SJSA1 (cell line): ENCODE measurements at places on chromosomes 11 and 22.

DNA sequence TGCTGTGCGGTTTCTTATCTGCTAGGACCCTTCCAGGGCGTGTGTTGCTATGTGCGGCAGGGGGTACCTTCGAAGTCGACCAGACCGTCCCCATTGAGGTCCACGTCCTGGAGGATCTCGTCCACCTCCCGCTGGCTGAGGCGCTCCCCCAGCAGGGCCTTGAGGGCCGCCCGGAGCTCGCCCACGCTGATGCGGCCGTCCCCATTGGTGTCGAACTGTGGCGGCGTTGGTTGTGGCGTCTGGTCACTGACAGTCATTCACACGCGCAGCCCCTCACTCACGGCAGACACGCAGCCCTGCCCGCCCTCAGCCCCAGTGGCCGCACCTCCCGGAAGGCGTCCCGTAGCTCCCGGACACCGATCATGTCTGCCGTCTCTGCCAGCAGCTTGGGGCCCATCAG is 3.5 kb downstream of the CABP2 start:
- peak; percentile 59 for DNase-seq

DNA sequence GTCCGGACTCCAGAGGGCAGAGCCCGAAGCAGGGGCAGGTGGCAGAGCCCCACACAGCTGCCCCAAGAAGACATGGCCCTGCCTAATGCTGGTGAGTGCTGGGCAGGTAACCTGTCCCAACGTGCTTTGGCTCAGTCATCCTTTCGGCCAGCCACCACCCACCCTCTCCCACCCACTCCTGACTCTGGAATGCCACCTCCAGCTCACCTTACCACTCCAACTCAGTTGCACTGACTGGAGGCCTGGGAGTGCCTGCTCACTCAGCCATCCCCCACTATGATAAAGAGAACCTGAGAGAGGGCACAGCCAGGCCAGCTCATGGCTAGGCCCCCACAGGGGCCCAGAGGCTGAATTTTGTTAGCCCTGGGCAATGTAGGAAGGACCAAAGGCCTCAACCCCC is 53.8 kb upstream of the MPEG1 start:
- no peak for DNase-seq

DNA sequence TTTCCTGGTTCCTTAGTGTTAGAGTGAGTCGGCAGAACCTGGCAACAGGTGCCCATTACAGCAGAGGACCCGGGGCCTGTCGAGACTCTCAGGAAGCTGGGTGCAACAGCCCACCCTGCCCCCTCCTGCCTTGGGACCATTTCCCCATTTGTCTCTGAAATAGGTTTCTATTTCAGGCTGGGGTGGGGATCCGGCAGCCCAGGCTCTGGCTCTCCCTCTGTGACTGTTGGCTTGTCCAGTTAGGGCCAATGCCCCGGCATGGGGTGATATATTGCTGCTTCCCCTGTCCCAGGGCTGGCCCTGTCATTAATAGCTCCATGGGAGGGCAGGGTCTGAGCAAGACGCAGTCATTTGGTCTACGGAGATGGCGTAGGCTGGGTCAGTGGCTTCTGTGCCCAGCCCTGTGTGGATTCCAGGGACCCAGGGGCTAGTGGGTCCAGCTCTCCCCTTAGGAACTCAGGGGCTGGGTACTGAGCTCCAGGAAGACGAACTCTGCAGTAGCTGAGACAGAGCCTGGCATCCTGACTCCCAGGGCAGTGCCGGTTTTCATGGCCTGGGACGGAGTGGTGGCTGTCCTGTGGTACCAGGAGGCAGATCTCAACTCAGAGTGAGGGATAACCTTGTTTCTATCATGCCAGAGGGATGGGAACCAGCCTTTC is 2.7 kb downstream of the P2RY6 start:
- DNase-seq, result no peak

GRCh38 chr11:121538054-121538453 is 85.3 kb upstream of the SORL1-AS1 start:
- DNase-seq, result no peak

DNA sequence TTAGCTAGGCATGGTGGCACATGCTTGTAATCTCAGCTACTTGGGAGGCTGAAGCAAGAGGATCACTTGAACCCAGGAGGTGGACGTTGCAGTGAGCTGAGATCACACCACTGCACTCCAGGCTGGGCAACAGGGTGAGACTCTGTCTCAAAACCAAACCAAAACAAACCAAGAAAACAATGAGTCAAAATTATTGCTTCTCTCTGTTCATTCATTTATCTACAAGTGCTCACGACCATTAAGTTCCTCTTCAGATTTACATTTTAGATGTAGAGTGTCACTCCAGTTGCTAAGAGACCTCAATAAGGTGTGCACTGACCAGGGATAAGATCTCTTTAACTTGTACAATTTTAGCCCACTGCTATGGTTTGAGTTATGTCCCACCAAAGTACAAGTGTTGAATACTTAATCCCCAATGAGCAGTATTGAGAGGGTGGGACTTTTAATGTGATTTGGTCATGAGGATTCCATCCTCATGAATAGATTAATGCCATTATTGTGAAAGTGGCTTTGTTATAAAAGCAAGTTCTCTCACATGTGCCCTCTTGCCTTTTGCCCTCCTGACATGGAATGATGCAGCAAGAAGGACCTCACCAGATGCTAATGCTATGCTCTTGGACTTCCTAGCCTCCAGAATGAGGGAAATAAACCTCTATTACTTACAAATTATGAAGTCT is 7.8 kb downstream of the HNRNPUL2 start:
- no peak for DNase-seq

- DNase-seq, result no peak
These were observed 114.3 kb downstream of the INSC start for GRCh38 chr11:15229069-15229468.

GRCh38 chr11:134645576-134645975 is 233.5 kb upstream of the B3GAT1 start:
- no peak for DNase-seq

DNA sequence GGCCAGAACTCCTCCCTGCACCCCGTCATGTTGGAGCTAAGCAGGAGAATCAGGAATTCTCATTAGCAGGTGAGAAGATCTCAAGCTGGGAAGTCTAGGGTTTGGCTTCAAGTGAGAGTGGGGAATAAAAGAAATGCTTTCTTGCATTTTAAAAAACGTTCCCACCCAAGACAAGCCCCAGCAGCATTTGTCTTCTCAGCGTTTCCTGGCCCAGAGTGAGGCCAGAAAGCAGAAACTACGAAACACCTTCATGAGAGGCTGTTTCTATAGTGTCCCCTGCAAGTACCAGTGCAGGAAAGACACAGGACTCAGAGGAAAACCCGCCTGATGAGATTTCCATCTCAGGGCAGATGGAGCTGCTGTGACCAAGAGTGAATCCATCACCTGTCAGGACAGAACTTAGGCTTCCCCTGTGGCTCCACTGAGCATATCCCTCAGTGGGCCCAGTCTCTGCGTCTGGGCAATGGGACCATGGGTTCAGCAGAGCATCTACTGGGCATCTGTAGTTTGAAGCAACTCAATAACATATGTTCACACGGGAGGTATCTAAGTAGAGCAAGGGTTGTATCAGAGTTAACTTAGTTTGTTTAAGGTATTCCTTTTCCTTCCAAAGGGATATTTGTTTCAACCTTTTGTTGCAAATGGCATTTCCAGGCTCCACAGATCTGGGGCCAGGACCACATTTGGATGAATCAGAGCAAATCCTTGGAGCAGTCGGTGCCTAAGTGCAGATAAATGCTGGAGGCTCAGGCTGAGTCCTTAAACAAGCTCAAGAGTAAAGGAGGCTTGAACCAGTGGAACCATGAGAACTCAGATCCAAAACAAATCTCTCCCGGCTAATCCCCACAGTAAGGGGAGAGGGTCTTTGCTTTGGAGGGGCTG is 548.3 kb downstream of the MIAT start:
- no peak for DNase-seq

GRCh38 chr11:58487170-58487569 is 20.7 kb downstream of the OR5B21 start:
- DNase-seq, result no peak

GRCh38 chr11:38005597-38005996 is 1407.6 kb upstream of the RAG2 start:
- no peak for DNase-seq

DNA sequence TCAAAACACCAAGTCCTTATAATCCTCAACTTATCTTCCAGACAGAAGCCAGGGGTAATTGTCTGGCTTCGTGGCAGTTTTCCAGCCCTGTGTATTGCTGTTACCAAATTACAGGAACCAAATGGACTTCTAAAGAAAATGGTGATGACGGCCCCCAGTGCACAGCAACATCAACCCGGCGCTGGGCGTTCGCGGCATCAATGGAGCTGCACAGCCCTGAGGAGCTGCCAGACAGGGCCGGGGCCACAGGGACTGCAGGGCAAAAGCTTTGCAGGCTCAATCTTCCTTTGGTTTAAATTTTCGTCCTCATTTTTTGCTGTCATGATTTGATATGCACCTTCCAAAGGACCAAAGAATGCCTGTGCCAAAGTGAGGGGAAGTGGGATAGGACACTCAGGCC is 292.5 kb downstream of the BRD1 start:
- DNase-seq, result no peak

DNA sequence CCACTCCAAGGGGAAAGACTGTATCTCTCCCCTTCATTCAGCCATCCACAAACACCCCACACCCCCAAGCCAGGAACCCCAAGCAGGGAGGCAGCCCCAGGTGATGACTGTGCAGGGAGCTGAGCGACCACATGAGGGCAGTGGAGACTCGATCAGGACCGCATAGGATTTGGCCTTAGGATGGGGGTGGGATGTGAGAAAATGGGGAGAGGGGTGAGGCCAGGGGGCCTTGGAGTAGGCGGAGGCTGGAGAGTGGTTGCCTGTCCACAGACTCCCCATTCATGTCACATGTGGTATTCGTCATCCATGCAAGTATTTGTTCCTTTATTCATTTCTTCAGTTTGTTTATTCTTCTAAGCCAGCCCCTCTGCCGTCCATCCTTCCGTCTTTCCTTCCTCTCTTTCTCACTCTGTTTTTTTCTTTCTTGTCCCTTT is 2.7 kb upstream of the RHOD start:
- DNase-seq, result peak; percentile 87

DNA sequence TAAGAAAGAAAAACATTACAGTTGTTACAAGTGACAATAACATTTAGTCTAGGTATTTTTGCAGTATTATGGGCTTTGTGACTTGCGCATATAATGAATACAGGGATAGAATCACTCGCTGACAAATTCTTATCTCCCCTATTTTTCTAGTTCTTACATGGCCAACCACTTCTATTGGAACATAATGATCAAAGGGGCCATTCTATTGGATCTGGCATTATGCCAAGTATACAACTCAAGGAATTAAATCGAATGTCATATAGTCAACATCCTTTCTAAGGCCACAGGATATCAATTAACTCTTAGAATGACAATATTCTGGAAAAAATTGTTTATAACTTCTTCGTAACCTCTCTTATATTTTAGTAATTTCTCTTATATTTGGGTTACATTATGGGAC is 272.0 kb downstream of the TTC28 start:
- DNase-seq, result no peak

- DNase-seq, result no peak
These were observed 106.5 kb downstream of the ALX4 start for GRCh38 chr11:44203270-44204043.

DNA sequence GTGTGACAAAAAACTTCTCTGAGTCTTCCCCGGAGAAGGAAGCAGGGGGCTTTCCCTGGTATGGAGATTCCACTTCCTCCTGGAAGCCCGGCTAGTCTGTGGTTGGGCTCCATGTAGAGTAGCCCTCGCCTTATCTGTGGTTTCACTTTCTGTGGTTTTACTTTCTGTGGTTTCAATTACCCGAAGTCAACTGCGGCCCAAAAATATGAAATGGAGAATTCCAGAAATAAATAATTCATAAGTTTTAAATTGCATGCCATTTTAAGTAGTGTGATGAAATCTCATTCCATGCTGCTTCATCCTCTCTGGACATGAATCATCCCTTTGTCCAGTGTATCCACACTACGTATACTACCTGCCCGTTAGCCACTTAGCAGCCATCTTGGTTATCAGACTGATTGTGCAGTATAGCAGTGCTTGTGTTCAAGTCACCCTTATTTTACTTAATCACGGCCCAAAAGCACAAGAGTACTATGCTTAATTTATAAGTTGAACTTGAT is 275.0 kb upstream of the SESN3 start:
- DNase-seq, result no peak

DNA sequence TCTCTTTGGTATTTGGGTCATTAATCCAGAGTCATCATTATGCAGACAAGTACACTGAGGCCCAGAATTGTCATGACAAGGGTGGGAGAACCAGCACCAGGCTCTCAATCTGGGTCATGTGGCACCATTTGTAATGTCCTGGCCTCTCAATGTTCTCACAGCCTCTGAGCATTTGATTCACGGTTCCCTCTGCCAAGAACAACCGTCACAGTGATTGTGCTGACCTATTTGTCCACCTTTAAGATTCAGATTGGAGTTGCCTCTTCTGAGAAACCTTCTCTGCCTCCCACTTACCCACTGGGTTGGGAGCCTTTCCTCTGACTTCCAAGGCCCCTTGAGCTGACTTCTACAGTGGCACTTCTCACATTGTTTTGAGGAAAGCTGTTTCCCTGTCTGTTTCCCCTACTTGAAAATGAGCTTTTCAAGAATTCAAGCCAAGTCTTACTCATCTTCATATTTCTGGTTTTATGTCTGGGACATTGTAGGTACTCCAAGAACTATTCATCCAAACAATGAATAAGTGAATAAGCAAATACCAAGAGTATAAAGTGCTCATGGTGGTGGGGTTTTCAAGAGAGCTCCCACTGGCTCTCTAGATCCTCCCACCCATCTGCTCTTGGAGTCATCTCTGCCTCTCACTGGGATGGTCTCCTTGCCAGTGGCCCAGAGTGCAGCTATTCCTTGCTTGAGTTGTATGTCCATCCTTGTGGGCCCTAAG is 126.4 kb upstream of the E2F8 start:
- peak; percentile 12 for DNase-seq

GRCh38 chr11:35330931-35331330 is 88.4 kb downstream of the SLC1A2 start:
- DNase-seq, result no peak

DNA sequence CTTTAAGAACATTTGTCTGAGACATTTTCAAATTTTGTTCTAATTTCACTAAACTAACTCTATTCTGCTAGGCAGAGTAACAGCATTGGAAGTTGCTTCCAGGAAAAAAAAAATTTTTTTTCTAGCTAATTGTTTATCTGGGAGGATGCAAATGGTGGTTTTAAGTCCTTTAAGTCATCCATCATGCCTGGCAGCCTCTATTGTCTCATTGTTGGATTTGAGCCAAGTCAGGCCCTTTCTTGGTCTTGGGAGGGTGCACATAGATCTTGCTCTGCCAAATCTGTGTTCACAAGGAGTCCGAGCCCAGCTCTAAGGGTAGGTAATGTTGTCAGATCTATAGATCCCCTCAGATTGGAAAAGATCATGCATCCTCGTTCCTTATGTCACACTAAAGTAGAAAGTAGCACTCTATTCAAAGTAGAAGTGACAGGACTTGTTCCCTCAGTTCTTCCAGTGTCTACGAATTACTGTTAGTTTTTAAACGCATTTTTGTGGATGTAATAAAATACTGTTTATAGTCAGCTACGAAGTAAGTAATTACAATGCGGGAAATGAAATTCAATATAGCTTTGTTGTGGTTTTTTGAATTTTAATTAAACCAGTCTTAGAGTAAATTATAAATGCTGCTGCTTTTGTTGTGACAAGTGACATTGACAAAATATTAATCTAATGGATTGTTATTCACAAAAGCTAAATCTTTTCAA is 166.0 kb upstream of the RASSF10 start:
- DNase-seq, result peak; percentile 92
